ENCODE measurements at places on chromosomes 4 and X. TPM values are rescaled to one million over a fixed set of nuclear protein-coding genes. Genes with fewer than 3 reads are reported as not detected.

Gene TACC3
- total RNA-seq, result 23.6 TPM

DNA sequence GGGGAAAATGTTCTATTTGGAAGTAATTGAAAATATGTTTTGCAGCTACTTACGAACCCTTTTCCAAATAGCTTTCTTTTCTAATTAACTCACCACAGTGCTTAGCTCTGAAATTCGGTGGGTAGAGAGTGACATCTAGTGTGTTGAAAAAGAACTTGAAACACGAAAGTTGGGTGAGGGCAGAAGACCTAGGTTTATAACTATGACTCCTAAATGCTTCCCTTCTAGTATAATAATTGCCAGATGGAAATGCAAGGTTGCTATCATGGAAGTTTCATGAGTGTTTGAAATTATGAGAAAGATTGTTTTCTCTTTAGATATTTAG, 77.3 kb upstream of the NOCT start:
- no peak for DNase-seq

Gene SPANXB1
- total RNA-seq, result not detected

DNA sequence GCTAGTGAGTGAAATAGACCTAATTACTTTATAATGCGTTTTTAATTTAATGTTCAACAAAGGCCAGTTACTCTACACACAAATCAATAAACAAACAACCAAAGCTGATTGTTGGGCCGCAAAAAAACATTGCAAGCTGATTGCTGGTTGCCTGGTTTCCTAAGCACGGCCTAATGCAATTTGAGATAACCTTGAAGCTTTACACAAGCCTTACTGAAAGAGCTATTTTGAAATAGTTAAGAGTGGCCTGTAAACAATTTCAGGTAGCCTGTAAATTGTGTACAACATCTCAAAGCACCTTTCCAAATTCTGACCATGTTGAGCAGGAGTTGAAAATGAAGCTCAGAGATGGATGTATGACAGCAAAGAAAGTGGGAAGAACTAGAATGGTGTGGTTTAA, 17.5 kb upstream of the CXorf66 start:
- no peak for DNase-seq

- DNase-seq, result no peak
Observed at GRCh38 chrX:46039526-46039925, 505.7 kb downstream of the ZNF674 start.

- no peak for DNase-seq
Observed at GRCh38 chr4:8112672-8113071, 45.9 kb downstream of the ABLIM2 start.

GRCh38 chr4:15682242-15683142, 865 bp downstream of the FAM200B start:
- DNase-seq, result no peak

DNA sequence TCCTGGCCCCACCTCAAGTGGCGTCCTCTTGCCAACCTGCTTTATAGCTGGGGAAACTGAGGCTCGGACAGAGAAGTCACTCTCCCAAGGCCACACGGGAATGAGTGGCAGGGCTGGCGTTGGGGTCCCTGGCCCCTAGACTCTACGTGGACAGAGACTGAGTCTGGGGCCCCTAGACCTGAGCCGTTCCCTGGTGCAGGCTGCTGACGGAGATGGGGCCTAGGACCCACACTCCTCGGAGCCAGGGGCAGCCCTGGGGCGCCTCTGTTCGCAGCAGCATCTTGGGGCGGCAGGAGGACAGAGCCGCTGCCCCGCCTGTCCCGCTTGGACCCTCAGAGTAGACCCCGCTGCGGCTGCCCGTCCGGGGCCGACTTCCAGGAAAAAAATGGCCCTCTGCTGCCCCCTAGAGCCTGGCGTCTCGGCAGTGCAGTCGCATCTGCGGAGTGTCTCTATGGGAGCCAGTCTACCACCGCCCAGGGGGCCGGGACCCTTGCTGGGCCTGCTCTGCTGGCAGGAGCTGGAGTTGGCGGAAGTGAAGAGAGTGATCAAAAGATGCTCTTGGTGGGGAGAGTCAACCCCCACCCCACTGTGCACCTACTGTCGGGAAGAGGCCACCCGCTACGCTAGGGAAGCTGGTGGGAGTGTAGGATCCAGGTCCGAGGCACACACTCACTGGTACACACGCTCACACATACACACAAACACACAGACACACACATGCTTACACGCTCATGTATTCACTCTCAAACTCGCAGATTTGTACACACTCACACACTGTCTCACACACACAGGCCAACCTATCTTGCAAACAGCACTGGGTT, 220.1 kb downstream of the AFAP1 start:
- peak; percentile 91 for DNase-seq

- DNase-seq, result no peak
Observed at GRCh38 chr4:135177321-135177720, 975.7 kb upstream of the PABPC4L start.

GRCh38 chrX:46978341-46979291, 66.4 kb downstream of the JADE3 start:
- DNase-seq, result peak; percentile 87

DNA sequence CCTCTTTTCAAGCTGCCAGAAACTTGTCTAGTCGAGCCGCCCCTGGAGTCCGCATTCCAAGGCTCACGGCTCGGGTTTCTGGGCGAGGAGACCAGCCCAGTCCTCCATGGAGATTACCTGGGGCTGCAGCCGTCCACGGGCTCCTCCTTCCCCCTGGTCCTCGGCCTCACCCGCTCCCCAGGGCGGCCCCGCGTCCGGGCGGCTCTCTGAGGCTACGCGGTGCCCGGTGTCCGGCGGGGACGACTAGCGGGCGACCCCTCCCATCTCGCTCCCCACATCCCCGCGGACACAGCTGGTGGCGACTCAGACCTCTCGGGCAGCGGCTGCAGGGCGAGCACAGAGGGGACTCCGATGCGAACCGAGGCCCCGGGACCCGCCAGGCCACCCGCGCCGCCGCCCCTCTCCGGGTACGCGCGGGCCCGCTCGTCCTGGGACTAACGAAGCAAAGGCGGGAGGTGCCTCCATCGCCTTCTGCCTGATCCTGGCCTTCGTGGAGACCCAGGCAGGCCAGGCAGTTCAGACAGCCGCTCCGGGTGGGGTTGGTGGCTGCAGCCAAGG, 159.4 kb downstream of the TRAM1L1 start:
- DNase-seq, result peak; percentile 85

DNA sequence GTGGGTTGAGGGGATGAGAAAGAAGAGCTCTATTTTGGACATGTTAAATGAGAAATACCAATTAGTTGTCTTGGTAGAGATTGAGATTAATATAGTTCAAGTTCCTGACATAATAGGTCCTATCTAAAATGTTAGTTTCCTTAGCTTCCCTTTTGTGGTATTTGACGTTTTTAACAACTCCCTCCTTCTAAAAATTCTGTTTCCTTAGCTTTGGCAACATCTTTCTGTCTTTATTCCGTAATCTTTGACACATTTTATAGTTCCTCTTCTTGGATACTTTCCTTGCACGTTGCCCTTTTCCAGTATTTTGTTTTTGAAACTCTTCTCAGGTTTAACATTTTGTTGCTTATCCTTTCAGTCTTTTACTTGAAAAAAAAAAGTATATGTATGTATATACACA, 36.9 kb downstream of the LAMTOR3 start:
- DNase-seq, result no peak

- no peak for DNase-seq
Observed at GRCh38 chrX:123859409-123859845, 426 bp upstream of the XIAP start.

Gene PPP1R2C
- total RNA-seq, result not detected

DNA sequence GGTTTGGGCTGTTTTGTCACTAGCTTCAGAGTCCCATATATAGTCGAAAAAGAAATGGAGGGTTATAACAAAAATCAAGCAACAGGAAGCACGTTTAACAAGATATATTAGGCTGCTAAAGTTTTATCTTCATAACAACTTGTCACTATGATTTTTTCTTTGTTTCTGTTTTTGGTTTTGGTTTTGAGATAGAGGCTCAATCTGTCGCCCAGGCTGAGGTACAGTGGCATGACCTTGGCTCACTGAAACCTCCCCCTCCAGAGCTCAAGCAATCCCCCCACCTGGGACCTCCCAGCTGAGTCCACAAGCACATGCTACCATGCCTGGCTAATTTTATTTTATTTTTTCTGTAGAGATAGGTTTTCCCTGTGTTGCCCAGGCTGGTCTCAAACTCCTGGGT, 2664.4 kb downstream of the ARAP2 start:
- no peak for DNase-seq

DNA sequence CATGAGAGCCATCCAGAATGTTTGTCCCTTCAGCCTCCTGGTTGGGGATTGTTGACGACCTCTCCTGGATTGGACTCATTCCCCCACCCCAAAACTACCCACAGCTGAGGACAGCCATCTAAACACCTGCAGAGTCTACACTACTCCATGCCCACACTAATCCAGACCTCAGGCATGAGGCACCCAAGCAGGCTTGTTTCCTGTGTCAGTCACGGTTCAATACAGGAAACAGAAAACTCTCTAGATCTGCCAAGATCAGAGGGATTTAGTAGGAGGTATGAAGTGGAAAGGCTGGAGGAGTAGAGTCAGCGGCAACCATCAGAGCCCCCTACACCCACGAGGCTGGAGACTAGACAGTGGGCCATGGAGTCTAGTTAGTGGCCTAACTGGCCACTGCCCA, 37.7 kb downstream of the HAND2 start:
- DNase-seq, result no peak

- peak; percentile 90 for DNase-seq
Observed at GRCh38 chr4:66564901-66565651, 894.8 kb upstream of the EPHA5 start.

Gene SMPX
- not detected for total RNA-seq

DNA sequence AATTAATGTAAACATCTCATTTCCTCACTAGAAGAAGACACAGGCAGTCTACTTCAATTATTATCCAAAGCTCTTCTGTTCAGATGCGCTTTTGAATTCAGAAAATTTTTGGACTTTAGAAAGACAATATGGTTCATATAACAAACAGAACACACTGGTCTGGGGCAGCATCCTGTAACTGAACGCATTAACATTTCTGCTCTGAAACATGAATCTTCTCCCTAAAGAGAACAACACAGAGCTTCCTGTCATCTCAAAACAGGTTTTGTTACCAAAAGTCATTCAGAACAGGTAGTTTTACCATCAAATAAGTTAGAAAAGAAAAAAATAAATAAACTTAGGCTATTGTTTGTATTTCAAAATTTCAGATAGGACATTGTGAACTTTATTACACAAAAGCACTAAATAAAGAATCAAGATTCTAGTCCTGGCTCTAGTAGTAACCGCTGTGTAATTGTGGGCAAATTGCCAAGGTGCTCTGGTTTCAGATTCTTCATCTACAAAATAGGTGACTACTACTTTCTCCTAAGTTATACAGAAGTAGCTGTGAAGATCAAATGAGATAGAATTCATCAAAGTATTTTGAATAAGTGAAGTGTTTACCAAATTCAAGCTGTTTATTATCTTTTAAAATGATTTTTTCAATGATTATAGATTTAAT, 252.3 kb upstream of the RASGEF1B start:
- no peak for DNase-seq

DNA sequence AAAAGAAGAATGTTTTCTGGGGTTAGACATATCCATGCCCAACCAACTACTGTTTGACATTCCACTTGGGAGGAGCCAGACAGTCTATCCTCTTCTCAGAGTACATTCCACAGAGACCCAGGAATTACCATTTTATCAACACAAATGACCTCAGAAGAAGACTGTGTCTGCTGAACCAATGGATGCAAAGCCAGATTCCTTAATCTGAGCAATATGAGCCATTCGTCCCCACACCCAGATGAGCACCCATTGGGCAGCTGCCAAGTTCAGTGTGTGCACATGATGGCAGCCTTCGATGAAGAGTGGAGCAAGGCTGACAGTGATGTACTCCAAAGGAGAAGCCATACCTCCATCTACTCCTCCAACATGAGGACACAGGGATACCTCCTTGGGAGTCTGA, 111.3 kb downstream of the ZNF674 start:
- DNase-seq, result no peak

Gene PF4V1
- total RNA-seq, result 0.78 TPM

DNA sequence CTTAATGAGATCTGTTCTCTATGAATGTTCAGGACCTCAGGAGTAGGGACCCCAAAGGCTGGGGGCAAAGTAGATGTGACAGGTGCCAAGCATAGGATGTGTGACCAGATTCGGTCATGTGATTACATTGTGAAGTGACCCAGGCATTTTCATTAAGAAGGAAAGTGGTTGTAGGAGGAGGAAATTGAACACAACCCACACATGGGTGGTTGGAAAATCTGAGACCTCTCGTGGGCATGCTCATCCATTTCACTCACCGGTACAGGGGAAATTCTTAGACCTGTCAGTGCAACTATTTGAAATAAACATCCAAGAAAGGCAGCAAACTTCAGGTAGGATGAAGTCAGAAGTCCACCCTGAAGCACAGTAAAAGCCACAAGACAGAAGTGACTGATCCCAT, 43.5 kb upstream of the CD99 start:
- no peak for DNase-seq

GRCh38 chr4:146333187-146333894, 119.0 kb downstream of the REELD1 start:
- no peak for DNase-seq

DNA sequence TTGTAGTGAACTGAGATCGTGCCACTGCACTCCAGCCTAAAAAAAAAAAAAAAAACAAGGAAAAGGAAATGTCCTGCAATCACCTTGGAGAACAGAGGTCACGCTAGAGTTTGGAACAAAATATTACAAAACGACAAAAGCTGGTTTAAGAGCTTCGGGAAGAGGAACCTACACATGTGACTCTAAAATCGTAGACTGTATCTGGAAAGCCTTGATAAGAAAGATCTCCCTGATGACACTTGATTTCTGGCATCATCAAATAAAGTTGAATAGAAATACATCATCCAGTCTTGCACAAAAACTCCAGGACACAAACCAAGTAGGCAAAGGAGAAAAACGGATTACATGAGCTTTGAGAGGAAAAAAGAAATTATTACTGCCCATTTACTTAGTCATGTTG, 31.1 kb upstream of the DOCK11 start:
- no peak for DNase-seq

- no peak for DNase-seq
Observed at GRCh38 chr4:129223945-129224344, 128.0 kb downstream of the C4orf33 start.

Gene CA5B
- 10.7 TPM for total RNA-seq

GRCh38 chr4:10760086-10760485, 75.5 kb upstream of the CLNK start:
- DNase-seq, result no peak

Gene SH3BP2
- total RNA-seq, result 105 TPM

- no peak for DNase-seq
Observed at GRCh38 chr4:165994701-165995100, 121.7 kb downstream of the TLL1 start.

- DNase-seq, result no peak
Observed at GRCh38 chr4:173280998-173281397, 53.2 kb downstream of the HMGB2 start.

GRCh38 chr4:140157341-140157740, 3.4 kb upstream of the MAML3 start:
- DNase-seq, result no peak

GRCh38 chr4:91990726-91991125, 313.0 kb upstream of the GRID2 start:
- DNase-seq, result no peak

Gene ZMAT1
- total RNA-seq, result 4.9 TPM

GRCh38 chr4:78864405-78865024, 74.7 kb downstream of the PAQR3 start:
- DNase-seq, result no peak

Gene NSD2
- total RNA-seq, result 66.4 TPM

- no peak for DNase-seq
Observed at GRCh38 chr4:144627663-144628076, 18.3 kb upstream of the HHIP start.

Gene GPRIN3
- not detected for total RNA-seq
